ENCODE measurements at places on chromosomes 11 and 22.

DNA sequence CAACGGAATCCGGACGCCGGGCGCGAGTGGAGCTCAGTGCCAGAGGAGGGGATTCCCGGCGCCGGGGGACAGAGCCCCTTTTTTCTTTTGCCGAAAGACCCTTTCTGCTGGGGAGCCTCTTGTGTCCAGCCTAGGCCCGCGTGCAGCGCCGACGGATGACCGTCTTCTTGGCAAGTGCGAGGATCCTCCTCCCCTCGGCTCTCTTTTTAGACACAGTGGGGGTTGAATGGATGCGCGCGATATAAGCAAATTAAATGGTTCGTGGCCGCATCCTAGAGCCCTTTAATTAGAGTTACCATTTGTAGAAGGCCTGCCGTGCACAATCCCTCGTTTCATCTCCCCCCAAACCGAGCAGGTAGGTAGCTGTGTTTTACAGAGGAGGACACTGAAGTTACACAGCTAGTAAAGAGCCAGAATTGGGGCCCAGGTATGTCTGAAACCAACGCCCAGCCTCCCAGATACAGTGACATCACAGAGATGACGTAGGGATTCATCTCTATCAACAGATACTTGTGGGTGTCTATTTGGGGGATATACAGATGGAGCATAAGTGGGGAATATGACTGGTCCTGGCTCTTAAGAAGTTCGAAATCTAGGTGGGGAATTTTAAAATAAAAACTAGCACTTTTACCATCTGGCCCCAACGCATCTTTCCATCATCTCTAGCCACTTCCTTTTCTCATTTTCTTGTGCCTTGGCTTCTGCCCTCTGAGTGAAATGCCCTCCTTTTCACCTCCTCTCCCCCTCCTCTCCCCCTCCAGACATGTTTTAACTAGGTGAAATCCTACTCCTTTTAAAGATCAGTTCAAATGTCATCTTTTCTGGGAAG, 875 bp downstream of the TCP11L1 start:
- peak; percentile 27 for DNase-seq

- no peak for DNase-seq
Measured at GRCh38 chr22:49785046-49785521, 42.6 kb downstream of the BRD1 start.

- DNase-seq = no peak
Measured at GRCh38 chr11:58770627-58771457, 39.1 kb upstream of the GLYAT start.

DNA sequence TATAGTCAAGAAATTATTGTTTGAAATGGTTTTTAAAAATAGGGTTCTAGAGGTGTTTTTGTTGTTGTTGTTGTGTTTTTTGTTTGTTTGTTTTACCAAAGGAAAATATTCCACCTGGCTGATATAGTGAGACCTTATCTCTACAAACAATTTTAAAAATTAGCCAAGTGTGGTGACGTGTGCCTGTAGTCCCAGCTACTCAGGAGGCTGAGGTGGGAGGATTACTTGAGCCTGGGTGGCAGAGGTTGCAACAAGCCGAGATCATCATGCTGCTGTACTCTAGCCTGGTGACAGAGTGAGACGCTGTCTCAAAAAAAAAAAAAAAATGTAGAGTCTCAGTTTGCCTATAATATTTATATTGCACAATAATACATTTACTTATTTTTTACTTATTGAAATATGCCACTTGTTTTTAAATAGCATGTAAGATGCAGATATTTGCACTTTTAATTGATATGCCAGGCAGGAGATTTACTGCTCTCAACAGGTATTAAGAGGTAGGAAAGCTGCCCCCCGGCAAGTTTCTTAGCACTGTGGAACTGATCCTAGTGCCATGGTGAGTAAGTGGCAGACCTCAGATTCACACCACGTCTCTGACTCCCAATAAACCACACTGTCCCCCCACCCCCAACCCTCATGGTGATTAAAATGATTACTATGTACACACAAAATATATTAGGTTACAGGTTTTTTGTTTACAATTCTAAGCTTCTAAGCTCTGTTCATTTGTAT, 157.4 kb downstream of the TEAD1 start:
- no peak for DNase-seq
